ENCODE measurements at places on chromosomes 4 and X.

DNA sequence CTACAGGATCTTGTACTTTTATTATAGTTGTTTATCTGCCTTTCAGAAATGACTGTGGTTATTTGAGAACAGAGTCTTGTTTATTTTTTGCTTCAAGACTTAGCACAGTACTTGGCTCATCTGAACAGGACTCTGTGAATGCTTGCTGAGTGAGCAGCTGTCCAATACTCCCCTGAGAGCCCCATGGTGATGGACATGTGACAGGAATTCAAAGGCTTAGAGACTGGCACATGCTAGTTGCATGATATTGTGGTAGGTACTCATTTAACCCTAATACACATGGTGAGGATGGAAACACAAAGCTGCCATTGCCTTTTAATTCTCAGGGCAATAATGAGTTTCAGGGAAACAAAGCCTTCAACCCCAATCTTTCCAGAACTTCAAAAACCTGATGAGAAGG, 97.3 kb downstream of the GEMIN8 start:
- no peak for DNase-seq

- DNase-seq = no peak
These were observed 82.5 kb downstream of the CPE start for GRCh38 chr4:165461159-165461821.

- no peak for DNase-seq
These were observed 9.9 kb downstream of the INTS12 start for GRCh38 chr4:105698607-105699006.

- no peak for DNase-seq
These were observed 43.6 kb downstream of the GUCY1B1 start for GRCh38 chr4:155802190-155802959.

DNA sequence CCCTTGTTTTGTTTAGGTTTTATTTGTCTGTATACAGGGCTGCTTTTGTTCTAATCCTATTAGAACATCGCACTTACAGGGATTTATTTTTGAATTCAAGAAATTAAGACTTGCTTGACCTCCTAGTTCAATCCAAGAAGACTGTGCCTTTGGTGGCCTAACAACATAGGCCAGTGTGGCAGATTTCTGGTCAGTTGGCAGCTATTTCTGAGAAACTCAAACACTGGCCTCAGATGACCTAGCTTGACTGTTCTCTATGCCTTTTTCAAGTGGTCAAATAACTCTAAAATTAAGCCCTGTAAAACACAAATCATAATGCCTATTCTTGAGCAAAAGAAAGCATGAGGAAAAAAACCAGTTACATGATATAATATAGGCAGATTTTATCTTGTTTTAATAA, 89.3 kb upstream of the GPR34 start:
- no peak for DNase-seq

GRCh38 chr4:183989461-183989860, 84.4 kb downstream of the STOX2 start:
- no peak for DNase-seq

Measured in activated effector memory CD4-positive, alpha-beta T cell treated with Interleukin-2 at 50 U/mL for 16 hours (primary cell).